ENCODE measurements at places on chromosomes 2 and 18.

DNA sequence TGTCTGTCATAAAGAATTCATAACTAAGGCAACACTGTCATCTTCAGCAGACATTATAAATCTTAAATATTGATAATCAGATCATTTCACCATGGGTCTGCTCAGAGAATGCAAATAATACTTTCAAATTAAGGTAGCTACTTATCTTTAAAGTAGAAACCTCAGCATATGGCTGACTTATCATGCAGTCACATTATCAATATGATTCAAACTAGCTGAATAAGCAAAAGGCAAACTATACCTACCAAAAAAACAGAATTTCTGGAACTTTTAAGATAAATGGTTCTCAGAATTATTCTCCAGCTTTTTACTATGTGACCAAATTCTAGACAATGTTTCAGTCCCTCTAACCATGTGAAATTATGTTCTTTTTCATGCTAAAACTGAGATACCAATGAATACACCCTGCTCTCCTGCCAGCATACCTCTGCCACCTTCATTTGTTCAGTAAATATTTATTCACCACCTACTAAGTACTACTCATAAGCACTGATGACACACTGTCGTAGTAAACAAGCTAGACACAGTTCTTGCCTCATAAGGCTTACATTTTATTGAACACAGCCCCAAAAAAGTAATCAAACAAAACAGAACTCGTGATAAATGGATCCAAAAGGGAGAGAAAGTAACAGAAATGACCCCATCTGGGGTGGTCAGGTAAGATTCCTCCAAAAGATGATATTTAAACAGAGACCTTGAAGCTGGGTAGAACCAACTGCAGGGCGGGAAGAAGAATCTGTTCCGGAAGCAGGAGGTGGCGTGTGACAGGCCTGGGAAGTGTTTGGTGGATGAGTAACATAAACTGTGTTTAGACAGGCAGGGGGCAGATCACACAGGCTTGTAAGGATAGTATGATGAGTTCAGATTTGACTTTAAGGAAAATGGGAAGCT lies 17.7 kb downstream of the SPIRE1 start:
- DNase-seq = no peak

DNA sequence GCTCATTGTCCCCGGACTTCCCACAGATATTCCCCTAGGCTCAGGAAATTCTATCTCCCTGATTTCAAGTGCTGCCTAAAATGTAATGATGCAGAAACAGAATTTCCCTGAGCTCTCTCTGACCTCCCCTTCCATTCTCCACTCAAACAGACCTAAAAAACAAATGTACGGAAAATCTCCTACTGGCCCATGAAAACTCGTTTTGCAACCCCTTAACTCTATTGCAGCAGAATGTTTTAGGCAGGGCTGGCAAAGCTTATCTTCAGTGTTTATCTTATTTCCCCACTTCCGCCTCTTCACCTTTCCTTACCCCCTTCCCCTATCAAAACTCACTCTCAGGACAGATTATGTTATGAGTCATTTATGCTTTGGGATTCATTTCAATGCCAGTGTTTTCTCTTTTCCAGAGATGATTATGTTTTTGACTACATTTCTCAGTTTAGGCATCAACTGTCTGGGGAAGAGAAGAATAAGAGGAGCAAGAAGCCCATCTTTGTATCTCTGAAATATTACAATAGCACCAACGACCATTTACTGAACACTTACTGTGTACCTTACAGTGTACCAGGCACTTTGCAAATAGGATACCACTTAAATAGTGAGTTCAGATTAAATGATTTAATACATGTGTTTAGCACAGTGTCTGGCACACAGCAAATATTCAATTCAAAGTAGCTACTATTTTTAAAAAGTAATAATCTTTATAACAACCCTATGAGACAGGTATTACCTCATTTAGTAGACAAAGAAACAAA lies 53.9 kb upstream of the STPG4 start:
- DNase-seq = no peak

DNA sequence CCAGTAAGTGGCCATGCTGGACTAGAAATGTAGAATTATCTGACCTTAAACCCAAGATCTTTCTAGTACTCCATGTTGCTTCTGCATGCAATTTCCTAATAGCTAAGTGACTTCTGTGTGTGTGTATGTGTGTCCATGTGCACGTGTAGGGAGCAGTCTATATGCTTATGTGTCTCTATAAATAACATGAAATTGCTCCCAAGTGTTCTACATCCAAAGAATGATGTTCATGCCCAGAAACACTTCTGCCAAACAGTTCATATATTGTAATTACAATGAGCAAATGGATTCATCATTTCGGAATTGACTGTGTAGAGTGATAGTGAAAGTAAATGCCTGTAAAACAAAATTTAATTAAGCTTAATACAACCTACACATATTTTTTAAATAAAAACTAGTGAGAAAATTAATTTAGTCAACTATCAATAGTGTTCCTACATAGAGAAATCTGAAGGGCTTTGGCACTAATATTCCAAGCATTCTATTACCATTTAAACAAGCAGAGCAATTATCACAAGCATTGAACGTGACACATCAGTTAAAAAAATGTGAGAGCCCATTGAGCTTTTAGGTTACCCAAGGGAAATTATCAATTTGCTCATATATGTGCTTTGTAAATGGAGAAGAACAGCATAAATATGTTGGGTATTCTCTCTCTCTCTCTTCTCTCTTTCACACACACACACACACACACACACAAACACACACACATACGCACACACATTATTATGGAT lies 1067.4 kb downstream of the CNTNAP5 start:
- DNase-seq = no peak

GRCh38 chr2:134420259-134420658 lies 166.4 kb downstream of the MGAT5 start:
- no peak for DNase-seq

GRCh38 chr2:29066271-29066860 lies 8.0 kb downstream of the PCARE start:
- DNase-seq = no peak

- DNase-seq = no peak
These were observed 479.4 kb upstream of the MYT1L start for GRCh38 chr2:2810504-2810903.

All from nephron progenitor cell (in vitro differentiated cells).